ENCODE measurements at places on chromosomes 16 and 17. TPM values are rescaled to one million over a fixed set of nuclear protein-coding genes. Genes with fewer than 3 reads are reported as not detected.

DNA sequence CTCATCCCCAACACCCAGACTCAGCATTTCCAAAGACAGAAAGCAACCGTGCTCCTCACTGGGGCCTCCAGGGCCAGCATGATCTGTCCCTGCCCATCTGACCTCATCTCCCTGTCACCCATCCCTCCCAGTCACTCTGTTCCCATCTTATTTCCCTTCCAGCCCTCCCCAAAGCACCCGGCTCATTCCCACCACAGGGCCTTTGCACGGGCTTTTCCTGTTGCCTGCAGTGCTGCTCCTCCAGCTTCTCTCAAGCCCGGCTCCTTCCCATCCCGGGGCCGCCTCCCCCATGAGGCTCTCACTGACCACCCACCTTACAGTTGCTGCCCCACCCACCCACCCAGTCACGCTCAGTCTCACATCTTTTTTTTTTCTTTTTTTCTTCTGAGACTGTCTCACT, 54.8 kb downstream of the RMI2 start:
- no peak for DNase-seq

GRCh38 chr16:1337486-1337885, 4.0 kb downstream of the BAIAP3 start:
- no peak for DNase-seq

GRCh38 chr17:72370819-72371218, 250.0 kb downstream of the SOX9 start:
- DNase-seq: no peak

- no peak for DNase-seq
These were observed 28.1 kb downstream of the GRIN2C start for GRCh38 chr17:74831444-74832146.

TMC8 gene
- 35.9 TPM for total RNA-seq

RNF157 gene
- 4.8 TPM for total RNA-seq

GRCh38 chr17:41873559-41874292, 8.5 kb upstream of the KLHL11 start:
- DNase-seq: no peak

CLUH gene
- 93.1 TPM for total RNA-seq

DNA sequence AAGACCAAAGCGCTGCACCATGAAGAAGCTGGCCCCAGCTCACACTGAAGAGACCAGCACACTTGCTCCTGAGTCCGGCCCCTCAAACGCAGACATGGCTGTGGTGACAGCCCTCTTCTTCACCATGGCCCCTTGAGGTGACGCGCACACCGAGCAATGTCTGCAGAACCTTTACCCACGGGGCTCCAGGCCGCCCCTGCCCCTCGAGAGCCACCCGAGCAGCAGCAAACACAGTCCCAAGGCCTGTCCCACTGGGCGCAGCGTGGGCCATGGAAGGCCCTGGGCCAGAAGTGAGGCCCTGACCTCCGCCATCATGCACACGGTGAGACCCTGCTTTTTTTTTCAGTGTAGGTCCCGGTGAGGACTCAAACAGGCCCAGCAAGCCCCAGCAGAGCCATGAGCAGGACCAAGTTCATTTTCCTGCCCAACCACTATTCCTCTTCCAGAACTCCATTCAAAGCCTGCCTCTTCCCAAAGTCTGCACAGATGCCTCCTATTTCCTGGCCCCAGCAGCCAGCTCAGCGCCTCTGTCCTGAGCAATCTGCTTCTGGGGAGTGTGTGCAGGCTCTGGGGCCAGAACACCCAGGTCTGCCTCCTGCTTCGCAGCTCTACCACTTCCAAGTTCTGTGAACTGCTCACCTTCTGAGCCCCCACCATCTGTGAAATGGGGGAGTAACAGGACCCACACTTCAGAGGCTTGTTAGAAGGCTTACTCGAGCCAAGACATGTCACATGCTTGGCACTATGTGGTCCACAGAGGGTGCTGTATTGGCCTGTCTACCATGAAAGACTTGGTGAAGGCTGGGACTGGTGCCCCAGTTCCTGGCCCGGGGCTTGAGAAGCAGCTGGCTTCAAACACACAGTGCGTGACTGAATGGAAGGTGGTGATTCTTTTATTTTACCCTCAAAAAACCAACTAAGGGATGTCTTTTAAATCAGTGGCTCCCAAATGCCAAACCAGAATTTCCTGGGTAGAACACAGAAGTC, 35.7 kb upstream of the GSG1L start:
- DNase-seq: no peak

DNAI2 gene
- 0.22 TPM for total RNA-seq

DNA sequence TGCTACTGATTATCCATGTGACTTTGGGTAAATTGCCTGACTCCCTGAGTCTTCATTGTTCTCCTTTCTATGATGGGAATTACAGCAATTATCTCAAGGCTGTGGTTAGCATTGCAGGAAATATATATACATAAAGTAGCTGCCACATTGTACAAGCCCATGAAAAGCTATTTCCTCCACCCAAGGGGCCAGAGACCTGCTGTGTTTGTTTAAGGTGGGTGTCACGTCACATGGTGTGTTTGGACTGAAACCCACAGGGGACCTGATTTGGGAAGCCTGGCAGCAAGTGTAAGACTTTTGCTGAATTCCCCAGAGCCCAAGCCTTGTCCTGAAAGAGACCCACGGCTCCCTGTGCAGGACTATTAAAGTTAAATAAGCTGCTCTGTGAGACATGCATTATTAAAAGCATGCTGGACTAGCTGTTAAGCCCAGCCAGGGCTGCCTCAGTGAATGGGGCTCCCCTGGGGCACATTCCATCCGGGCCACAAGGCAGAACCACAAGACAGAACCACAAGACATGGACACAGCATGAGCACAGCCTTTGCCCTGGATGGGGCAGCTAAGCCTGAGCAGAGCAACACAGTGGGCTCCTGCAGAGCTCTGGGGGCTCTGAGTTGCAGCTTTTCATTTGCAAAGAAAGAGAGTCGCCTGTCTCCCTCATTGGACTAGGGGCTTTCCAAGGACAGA, 148.9 kb downstream of the SPACA3 start:
- DNase-seq: no peak

DNA sequence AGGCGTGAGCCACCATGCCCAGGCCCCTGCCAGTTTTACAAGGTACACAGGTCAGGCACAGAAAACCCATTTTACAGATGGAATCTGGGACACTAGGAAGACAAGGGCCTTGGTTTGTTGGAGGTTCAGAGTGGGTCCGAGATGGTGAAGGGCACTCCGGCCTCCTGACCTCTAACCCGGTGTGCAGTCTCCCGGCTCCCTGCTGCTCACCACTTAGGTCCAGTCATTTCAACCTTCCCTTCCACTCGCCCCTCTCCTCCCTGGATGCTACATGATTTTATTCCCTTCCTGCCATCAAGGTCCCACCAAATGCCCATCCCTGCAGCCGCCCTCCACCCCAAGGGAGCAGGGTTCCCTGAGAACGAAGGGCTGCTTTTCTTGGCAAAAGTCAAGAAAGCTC, 8.7 kb downstream of the ITGAX start:
- DNase-seq: no peak

DNA sequence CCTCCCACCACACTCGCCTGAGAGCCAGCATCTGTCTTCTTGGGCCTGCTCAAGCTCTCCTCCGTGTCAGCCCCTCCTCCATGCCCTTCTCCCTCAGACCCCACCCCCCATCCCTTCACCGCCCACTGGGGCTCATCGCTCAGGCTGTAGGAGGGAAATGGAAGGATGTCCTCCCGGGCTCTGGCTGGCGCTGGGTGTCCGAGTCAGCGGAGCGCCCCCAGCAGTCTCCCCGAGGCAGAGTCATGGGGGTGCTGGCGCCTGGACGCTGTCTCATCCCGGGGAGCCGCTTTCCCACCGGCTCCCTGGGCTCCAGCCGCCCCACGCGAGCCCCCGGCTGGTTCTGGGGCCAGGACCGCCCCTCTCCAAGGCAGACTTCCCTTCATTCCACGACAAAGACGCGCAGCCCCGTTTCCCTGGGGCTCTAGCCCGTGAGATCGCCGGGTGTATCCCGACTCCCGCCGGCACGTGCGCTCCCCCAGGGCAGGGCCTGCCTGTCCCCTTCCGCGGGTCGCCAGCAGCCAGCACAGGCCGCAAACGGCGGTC, 428 bp upstream of the ANTKMT start:
- DNase-seq: peak; percentile 91

- no peak for DNase-seq
These were observed 55.9 kb downstream of the KCNJ2 start for GRCh38 chr17:70225276-70225675.

CDH5 gene
- 41.3 TPM for total RNA-seq

SPATA20 gene
- total RNA-seq: 60.4 TPM

GRCh38 chr17:19274893-19275292, 37.7 kb downstream of the EPN2 start:
- no peak for DNase-seq

DNA sequence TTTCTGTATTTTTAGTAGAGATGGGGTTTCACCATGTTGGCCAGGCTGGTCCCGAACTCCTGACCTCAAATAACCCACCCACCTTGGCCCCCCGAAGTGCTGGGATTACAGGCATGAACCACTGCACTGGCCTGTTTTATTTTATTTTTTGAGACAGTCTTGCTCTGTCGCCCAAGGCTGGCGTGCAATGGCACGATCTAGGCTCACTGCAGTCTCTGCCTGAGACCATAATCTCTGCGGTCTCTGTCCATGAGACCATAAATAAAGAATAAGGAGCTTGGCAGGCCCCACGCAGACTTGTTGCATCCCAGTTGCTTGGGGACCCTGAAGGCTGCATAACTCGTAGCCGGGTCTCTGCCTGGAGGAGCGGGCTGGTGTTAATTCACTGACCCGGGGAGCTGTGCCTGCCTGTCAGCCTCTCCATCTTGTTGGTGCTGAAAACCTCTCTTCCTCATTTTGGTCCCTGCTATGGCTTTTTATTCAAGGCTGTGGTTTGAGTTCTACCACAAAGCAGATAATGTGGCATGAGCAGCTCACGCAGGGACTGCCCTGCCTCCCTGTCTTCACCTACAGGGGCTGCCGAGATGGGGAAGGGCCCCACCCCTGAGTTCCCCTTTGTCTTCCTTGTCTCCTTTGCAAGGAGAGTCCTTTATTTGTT, 82.1 kb downstream of the MSI2 start:
- no peak for DNase-seq

GRCh38 chr16:19771796-19772195, 53.7 kb downstream of the IQCK start:
- no peak for DNase-seq

DNA sequence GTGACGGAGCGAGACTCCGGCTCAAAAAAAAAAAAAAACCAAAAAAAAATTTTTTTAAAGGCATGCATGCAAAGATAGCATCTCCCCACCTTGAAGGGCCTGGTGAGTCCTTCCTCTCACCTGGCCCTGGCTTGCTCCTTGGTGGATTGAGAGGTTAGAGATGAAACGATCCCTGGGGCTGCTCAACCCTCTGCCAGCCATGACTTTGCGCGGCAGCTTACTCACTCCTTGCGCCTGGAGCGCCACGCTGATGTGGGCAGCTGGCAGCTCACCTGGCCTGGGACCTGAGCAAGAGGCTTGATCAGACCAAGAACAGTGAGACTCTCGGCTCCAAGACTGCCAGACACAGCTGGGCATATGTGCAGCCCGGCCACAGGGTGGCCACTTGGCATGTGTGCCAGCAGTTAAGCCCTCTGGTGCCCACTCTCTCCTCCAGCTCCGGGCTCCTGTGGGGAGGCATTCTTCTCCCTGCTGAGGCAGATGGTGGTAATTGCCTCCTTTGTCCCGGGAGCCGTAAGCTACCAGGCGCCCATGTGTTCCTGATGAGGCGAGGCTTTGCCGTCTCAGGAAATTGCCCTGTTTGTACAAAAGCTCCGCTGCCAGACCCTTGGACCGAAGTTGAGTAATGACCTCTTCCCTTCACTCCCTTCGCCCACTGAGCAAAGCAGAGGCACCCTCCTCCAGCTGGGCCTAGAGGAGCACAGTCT, 5.1 kb upstream of the EVPL start:
- DNase-seq: peak; percentile 39

DNA sequence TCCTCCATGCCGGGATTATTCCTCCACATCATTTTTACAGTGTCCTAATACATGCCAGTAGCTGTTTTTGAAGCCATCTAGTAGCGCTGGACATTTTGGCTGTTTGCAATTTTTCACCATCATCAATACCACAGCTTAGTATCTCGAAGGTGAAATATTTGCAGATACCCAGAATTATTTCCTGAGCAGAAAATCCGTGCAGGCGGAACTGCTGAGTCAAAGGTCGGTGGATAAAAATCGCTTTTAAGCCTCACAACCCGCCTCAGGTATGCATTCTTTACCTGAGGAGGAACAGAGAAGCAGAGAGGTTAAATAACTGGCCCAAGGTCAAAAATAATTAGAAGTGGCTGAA, 584 bp upstream of the TNRC6A start:
- peak; percentile 11 for DNase-seq

- DNase-seq: no peak
These were observed 52.5 kb upstream of the ALDH3A1 start for GRCh38 chr17:19800571-19800970.

SMTNL2 gene
- 25.6 TPM for total RNA-seq

DNA sequence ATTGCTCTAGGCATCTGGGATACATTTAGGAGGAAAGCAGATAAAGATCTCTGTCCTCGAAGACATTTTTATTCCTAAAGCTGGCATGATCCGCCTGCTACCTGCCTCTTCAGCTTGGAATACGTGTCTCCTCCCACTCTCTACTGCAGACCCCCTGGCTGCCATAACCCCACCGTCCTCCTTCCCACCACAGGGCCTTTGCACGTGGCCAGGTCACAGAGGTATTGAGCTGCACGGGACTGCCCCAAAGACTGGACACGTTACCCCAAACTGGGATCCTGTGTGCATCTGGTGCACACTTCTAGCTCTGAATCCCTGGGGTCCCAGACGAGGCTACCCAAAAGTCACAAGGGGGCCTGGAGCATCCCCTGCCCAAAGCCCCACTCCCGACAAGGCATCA, 351.2 kb upstream of the EEF2KMT start:
- DNase-seq: no peak

- DNase-seq: no peak
These were observed 6.4 kb downstream of the MPV17L start for GRCh38 chr16:15401972-15402371.

SLC47A1 gene
- 26.0 TPM for total RNA-seq

DNA sequence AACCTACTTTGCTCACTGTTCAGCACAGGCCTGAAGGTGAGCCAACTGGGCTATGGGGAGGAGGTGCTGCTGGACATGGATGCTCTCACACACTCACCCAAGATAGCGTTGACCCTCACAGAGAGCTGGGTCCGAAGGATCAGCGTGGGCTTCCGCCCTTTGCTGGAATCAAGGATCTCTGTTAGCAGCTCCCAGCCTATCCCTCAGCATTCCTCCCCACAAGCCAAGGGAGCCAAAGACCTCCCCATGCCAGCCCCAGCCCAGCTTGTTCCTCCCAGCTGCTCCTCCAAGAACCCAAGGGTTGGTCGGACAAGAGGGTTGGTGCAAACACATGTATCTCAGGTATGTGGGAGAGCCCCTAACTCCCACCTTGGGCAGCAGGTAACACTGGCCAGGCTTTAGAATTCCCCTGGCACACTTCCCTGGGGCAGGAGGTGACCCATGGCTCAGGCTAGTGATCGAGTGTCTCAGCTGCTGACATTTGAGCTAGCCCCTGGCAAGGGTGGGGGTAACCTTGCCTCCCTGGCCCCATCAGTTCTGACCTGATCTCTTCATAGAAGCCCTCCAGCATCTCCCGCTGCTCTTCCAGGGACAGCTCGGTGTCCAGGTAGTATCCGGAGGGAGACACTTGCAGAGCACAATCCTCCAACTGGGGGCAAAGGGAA, 8.3 kb downstream of the FHOD1 start:
- peak; percentile 40 for DNase-seq

SPNS3 gene
- 1.4 TPM for total RNA-seq

- DNase-seq: peak; percentile 68
These were observed 13.2 kb downstream of the RPH3AL start for GRCh38 chr17:339193-340061.

CRHR1 gene
- not detected for total RNA-seq

- DNase-seq: no peak
These were observed 7.6 kb downstream of the SCPEP1 start for GRCh38 chr17:56985371-56986162.

- no peak for DNase-seq
These were observed 1.9 kb upstream of the MYL11 start for GRCh38 chr16:30372725-30373124.

Measured in kidney (tissue), 22 donors.